ENCODE measurements at places on chromosomes 5 and 9. TPM values are rescaled to one million over a fixed set of nuclear protein-coding genes. Genes with fewer than 3 reads are reported as not detected.

Gene IL5
- polyA plus RNA-seq: 0.53 TPM

Gene TMEM252
- 7.7 TPM for polyA plus RNA-seq

Gene C1QTNF2
- polyA plus RNA-seq: 0.73 TPM

Gene CDC26
- polyA plus RNA-seq: 38.9 TPM

Gene CDKN2B-AS1
- 0.32 TPM for polyA plus RNA-seq

Gene FOXE1
- polyA plus RNA-seq: not detected

Gene AGPAT2
- 34.4 TPM for polyA plus RNA-seq

Gene SPINK6
- polyA plus RNA-seq: not detected

Gene EIF4EBP3
- 10.5 TPM for polyA plus RNA-seq

Gene WDR38
- polyA plus RNA-seq: 0.22 TPM

Gene NRARP
- 5.1 TPM for polyA plus RNA-seq

Gene PLPP7
- 1.9 TPM for polyA plus RNA-seq

Gene LCN2
- 0.75 TPM for polyA plus RNA-seq

Gene SLC35D2
- polyA plus RNA-seq: 40.0 TPM

Gene ZNG1F
- polyA plus RNA-seq: 34.3 TPM
